ENCODE measurements at places on chromosomes 7 and 10. TPM values are rescaled to one million over a fixed set of nuclear protein-coding genes. Genes with fewer than 3 reads are reported as not detected.

Gene COL1A2
- 4,873 TPM for total RNA-seq

Gene ECHDC3
- 6.8 TPM for total RNA-seq

Gene PKD2L1
- total RNA-seq = not detected

Gene LAMB1
- 684 TPM for total RNA-seq

Gene SH3PXD2A
- 12.0 TPM for total RNA-seq

Gene LRRD1
- total RNA-seq = not detected

Gene RASSF4
- total RNA-seq = 10.2 TPM

Gene ZSWIM8
- 38.6 TPM for total RNA-seq

Gene PRLHR
- total RNA-seq = not detected

Gene PSD
- 8.4 TPM for total RNA-seq

Gene AKR1C3
- 170 TPM for total RNA-seq

Gene PLEKHA8
- 5.2 TPM for total RNA-seq

Gene ANLN
- 10.9 TPM for total RNA-seq

Gene GRID2IP
- under 0.01 TPM for total RNA-seq

Gene ANKRD22
- under 0.01 TPM for total RNA-seq

Gene LRIT1
- total RNA-seq = not detected

Gene DYNC1I1
- 0.17 TPM for total RNA-seq

Gene RGR
- not detected for total RNA-seq

Gene FZD8
- 6.0 TPM for total RNA-seq

Gene DPP6
- not detected for total RNA-seq

Gene LOXL4
- total RNA-seq = 13.3 TPM

Gene LDB3
- total RNA-seq = 0.09 TPM

Gene VENTX
- total RNA-seq = not detected

Gene FAM53B
- 10.7 TPM for total RNA-seq

Gene PTF1A
- not detected for total RNA-seq

Gene CDC14C
- 0.09 TPM for total RNA-seq

Gene EPHB6
- under 0.01 TPM for total RNA-seq

Gene TUBAL3
- total RNA-seq = not detected

Gene MMP21
- total RNA-seq = not detected

Gene VAX1
- not detected for total RNA-seq

Gene SPACDR
- total RNA-seq = 0.17 TPM

Gene GSTO2
- total RNA-seq = 1.7 TPM

Gene TBRG4
- total RNA-seq = 39.4 TPM

Gene SPOCK2
- 2.0 TPM for total RNA-seq

Gene FAM237B
- not detected for total RNA-seq

Gene SUFU
- 2.9 TPM for total RNA-seq

Gene SCIN
- total RNA-seq = not detected

Gene ENO4
- total RNA-seq = 0.34 TPM

Gene GIMAP5
- total RNA-seq = not detected

Gene CYP3A7
- total RNA-seq = 1.1 TPM

Gene PIP
- not detected for total RNA-seq

Gene STEAP2
- total RNA-seq = 32.4 TPM

Gene PAX4
- total RNA-seq = not detected

Gene RBP4
- total RNA-seq = not detected

Gene INHBA
- 7.9 TPM for total RNA-seq

Gene SPAM1
- total RNA-seq = not detected

Gene HOXA6
- 0.09 TPM for total RNA-seq

Gene VTI1A
- 20.2 TPM for total RNA-seq

Gene SYT15
- total RNA-seq = under 0.01 TPM

Measured in bronchial smooth muscle cell (primary cell).